Thyroid gland (tissue), 4 donors: ENCODE measurements at places on chromosomes 13 and 19. TPM values are rescaled to one million over a fixed set of nuclear protein-coding genes. Genes with fewer than 3 reads are reported as not detected.

The MIA gene
- not detected for total RNA-seq

DNA sequence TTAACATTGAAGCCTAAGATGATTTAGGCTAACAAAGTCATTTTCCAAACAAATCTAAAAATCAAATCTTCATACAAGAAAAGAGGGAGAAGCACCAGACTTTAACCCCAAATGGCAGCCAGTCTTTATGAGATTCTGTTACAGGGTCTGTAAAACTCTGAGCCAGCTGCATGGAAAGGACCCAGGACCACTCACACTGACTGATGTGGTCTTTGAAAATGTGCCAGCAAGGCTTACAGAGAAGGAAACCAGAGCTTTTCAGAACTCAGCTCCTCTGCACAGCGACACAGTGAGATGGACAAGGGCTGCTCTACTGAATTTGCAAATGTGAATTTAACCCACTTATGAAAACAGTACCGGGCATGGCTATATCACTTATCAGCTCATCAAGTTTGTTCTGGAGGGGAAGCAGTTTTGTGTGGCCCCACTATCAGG, 98.8 kb upstream of the SERP2 start:
- peaks cover 27% of the 10 kb centered on the region for H3K4me1 ChIP-seq
- no peaks in the 10 kb centered on the region for H3K36me3 ChIP-seq
- H3K27me3 ChIP-seq: no peaks in the 10 kb centered on the region
- peak overlapping the region; percentile 64 for H3K27ac ChIP-seq

DNA sequence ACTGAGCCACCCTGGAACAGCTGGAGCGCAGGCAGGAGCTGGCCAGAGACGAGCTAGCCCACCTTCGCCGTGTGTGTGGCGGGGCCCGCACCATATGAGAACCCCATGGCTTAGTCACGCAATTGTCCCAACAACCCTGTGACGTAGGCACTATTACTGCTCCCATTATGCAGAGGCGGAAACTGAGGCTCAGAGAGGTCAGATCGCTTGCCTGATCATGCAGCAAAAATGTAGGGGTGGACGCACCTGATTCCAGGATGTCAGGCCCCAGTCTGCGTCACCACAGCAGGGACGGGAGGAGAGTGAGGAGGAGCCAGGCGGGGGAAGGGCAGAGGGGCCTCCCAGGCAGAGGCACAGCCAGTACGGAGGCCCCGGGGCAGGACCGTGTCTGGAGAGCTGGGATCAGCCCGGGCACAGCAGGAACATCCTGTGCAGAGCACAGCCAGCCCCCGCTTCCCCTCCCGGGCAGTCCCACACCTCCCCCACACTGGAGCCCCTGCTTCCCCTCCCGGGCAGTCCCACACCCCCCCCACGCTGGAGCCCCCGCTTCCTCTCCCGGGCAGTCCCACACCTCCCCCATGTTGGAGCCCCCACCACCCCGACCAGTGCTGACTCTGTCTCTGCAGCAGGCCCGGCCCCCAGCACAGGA, 16.7 kb downstream of the PIP5K1C start:
- no peaks in the 10 kb centered on the region for H3K4me1 ChIP-seq
- no peaks in the 10 kb centered on the region for H3K36me3 ChIP-seq
- peak; percentile 22 for DNase-seq
- H3K4me3 ChIP-seq: no peak overlapping the region
- peak overlapping the region; percentile 44 for H3K27ac ChIP-seq

- DNase-seq: peak; percentile 77
- H3K27ac ChIP-seq: peak overlapping the region; percentile 81
- H3K36me3 ChIP-seq: peaks cover 6% of the 10 kb centered on the region
- H3K27me3 ChIP-seq: no peaks in the 10 kb centered on the region
- H3K4me1 ChIP-seq: peaks cover 6% of the 10 kb centered on the region
- H3K4me3 ChIP-seq: peak overlapping the region; percentile 38
These were observed 306 bp downstream of the ZNF540 start for GRCh38 chr19:37594982-37595382.

GRCh38 chr19:39171479-39172465, 25.0 kb upstream of the NCCRP1 start:
- peaks cover 13% of the 10 kb centered on the region for H3K4me1 ChIP-seq
- H3K27me3 ChIP-seq: no peaks in the 10 kb centered on the region
- no peak overlapping the region for H3K27ac ChIP-seq
- no peak for DNase-seq
- peaks cover 41% of the 10 kb centered on the region for H3K36me3 ChIP-seq
- no peak overlapping the region for H3K4me3 ChIP-seq
